ENCODE measurements at places on chromosomes 4 and X. TPM values are rescaled to one million over a fixed set of nuclear protein-coding genes. Genes with fewer than 3 reads are reported as not detected.

- H3K4me3 ChIP-seq: no peak overlapping the region
- no peak overlapping the region for H3K27ac ChIP-seq
- no peaks in the 10 kb centered on the region for H3K4me1 ChIP-seq
- H3K36me3 ChIP-seq: no peaks in the 10 kb centered on the region
- no peaks in the 10 kb centered on the region for H3K27me3 ChIP-seq
- no peak for DNase-seq
Observed at GRCh38 chrX:65900850-65901844, 138.7 kb downstream of the VSIG4 start.

DNA sequence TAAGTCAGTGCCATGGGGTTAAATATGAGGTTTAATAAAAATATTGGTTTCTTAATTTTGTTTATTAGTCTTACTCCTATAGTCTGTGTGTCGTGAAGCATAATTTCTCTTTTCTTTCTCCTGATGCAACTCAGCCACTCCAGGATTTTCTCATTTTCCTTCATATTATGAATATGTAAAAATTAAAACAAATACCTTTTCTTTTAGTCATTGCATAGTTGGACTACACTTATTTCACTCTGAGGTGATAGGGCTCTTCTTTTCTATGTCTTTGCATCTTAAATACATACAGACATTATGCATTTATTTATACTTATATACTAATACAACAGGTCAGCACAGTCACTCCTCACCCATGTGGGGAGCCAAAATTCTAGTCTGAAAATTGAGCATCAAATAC is 19.1 kb downstream of the GALNT7 start:
- no peaks in the 10 kb centered on the region for H3K4me1 ChIP-seq
- H3K27me3 ChIP-seq: no peaks in the 10 kb centered on the region
- no peaks in the 10 kb centered on the region for H3K36me3 ChIP-seq
- no peak overlapping the region for H3K27ac ChIP-seq
- no peak for DNase-seq

- H3K4me1 ChIP-seq: no peaks in the 10 kb centered on the region
- no peak for DNase-seq
- H3K36me3 ChIP-seq: no peaks in the 10 kb centered on the region
- no peak overlapping the region for H3K4me3 ChIP-seq
Observed at GRCh38 chrX:11414091-11414490, 120.9 kb downstream of the AMELX start.

The ADH4 gene
- total RNA-seq: not detected

The PPP2R2C gene
- total RNA-seq: 7.1 TPM

GRCh38 chr4:51943221-51943620 is 76.9 kb downstream of the LRRC66 start:
- no peaks in the 10 kb centered on the region for H3K4me1 ChIP-seq
- H3K27ac ChIP-seq: no peak overlapping the region
- H3K27me3 ChIP-seq: no peaks in the 10 kb centered on the region
- DNase-seq: no peak

DNA sequence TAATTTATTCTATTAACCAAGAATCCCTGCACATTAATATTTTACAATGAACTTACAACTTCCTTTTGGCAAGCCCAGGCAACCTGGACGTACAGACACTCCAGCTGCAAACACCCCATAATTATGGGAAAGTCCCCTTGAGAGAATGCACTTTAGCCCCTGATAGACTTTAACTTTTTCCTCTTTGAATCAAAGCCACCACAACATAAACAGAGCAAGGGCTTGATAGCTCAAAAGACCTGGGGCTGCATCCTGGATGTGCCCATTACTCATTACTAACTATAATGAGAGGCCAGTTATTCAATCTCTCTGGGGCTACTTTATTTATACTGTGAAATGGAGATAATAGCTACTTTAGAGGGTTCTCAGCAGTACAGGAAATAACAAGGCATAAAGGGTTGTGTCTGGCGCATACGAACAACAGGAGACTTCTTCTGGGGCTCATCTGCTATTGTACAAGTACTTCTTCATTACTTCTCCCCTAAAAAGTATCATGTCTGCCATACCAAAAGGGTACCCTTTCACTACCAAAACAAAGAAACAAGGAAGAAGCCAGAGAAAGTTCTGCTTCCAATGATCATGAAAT is 54.9 kb downstream of the CASK start:
- no peaks in the 10 kb centered on the region for H3K27me3 ChIP-seq
- no peaks in the 10 kb centered on the region for H3K36me3 ChIP-seq
- no peak overlapping the region for H3K4me3 ChIP-seq

- H3K27ac ChIP-seq: no peak overlapping the region
- no peaks in the 10 kb centered on the region for H3K36me3 ChIP-seq
- no peak for DNase-seq
- H3K27me3 ChIP-seq: no peaks in the 10 kb centered on the region
- no peak overlapping the region for H3K4me3 ChIP-seq
- no peaks in the 10 kb centered on the region for H3K4me1 ChIP-seq
Observed at GRCh38 chr4:73922766-73923630, 53.8 kb downstream of the CXCL1 start.

The RAB33A gene
- 3.9 TPM for total RNA-seq

- H3K36me3 ChIP-seq: no peaks in the 10 kb centered on the region
- H3K4me3 ChIP-seq: no peak overlapping the region
- no peak for DNase-seq
- no peak overlapping the region for H3K27ac ChIP-seq
- H3K4me1 ChIP-seq: no peaks in the 10 kb centered on the region
Observed at GRCh38 chr4:122695226-122695625, 37.3 kb upstream of the BBS12 start.

- H3K27me3 ChIP-seq: no peaks in the 10 kb centered on the region
- H3K36me3 ChIP-seq: no peaks in the 10 kb centered on the region
- H3K4me3 ChIP-seq: no peak overlapping the region
- no peak overlapping the region for H3K27ac ChIP-seq
Observed at GRCh38 chrX:134683351-134684005, 25.2 kb upstream of the PLAC1 start.

All from H1 (cell line).